Hindlimb muscle (tissue), 1 donor: ENCODE measurements at places on chromosomes 11 and 22. TPM values are rescaled to one million over a fixed set of nuclear protein-coding genes. Genes with fewer than 3 reads are reported as not detected.

GRCh38 chr11:316031-316701, 2.3 kb downstream of the IFITM1 start:
- DNase-seq: no peak

DNA sequence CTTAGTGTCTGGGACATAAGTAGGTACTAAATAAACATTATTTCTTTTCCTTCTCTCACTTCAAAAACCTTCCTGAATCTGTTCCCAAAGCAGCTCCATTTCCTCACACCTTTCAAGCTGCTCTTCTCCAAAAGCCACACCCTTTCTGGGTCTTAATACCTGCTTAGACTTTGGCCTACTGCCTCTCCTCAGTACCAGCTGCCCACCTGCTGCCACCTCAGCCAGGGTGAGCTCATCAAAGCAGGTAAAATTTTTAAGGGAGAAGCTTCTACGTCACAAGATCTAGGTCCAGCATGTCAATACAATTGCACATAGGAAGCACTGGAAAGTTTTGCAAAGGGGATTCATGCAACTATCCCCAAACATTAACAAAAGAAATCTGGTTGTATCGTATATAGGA, 108.4 kb downstream of the RPL27A start:
- no peak for DNase-seq

Gene OR10D3
- polyA plus RNA-seq: not detected

Gene RRP7A
- polyA plus RNA-seq: 30.7 TPM

DNA sequence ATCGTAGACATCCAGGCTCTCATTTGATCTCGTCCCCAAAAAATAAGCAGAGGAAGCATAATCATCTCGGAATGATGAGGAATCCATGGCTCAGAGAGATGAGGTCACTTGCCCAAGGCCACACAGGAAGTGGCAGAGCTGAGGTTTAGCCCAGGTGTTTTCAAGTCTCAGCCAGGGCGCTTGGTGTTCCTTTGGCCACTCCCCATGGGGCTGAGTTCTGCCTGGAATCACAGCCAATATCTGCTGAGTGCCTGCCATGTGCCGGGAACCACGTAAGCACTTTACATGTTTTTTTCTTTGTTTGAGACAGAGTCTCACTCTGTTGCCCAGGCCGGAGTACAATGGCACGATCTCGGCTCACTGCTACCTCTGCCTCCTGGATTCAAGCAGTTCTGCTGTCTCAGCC, 29.5 kb upstream of the MYH9 start:
- DNase-seq: no peak

DNA sequence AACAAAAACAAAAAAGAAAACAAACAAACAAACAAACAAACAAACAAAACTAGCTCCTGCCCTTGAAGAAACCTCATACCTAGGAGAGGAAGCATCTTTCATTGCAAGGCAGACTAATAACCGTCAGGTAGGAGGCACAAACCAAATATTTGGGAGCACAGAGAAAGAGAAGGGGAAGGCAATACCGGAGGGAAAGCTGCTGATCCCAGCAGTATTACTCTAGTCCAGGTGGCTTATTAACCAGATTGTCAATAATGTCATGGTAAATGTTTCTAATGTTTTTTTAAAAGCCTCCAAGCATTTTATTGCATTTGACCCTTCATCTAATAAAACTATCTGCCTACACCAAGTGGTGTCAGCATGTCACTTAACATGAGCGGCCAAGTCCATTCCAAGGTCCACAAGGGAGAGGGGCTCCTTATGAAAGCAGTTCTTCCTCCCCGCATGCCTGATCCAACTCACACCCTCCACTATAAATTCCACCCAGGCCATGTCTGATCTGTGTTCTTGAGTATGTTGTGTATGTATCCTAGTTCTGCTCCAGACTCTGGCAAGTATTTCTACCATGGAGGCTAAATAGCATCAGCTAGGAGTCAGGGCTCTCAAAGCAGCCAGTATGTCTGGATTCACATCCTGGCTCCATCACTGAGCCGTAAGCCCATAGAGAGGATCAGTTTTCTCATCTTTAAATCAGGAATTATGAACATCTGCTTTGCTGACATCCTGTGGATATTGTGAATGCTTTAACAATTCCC, 208.1 kb upstream of the TENM4 start:
- DNase-seq: peak; percentile 29

GRCh38 chr22:30867746-30868662, 100.6 kb downstream of the MORC2 start:
- DNase-seq: no peak

Gene PRR33
- polyA plus RNA-seq: 7.2 TPM

Gene PPFIBP2
- 73.3 TPM for polyA plus RNA-seq

GRCh38 chr11:38814670-38815069, 2216.6 kb upstream of the RAG2 start:
- DNase-seq: no peak

DNA sequence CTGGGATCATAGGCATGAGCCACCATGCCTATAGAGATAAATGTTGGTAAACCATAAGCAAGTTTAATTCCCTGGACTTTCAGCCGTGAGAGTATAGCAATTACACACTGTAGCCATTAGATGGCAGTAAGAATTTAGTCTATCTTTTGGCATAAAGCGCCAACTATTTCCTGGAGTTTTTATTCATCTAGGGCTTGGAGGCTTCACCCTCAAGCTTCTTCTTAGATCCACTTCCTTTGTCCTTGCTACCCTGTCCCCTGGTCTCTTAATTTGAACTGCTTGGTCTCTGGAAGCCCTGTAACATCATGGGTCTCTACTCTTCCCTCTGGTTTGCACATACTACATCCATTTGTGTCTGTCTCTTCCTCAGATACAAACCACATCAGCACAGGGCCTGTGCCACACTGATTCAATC, 38.2 kb downstream of the OR10A6 start:
- DNase-seq: peak; percentile 39
